ENCODE measurements at places on chromosomes 16 and 17.

- DNase-seq = no peak
Observed at GRCh38 chr16:17076092-17076754, 394.5 kb downstream of the XYLT1 start.

GRCh38 chr17:49434821-49435670 lies 20.4 kb upstream of the PHB1 start:
- peak; percentile 84 for DNase-seq

- DNase-seq = no peak
Observed at GRCh38 chr16:30395992-30396585, 869 bp downstream of the ZNF48 start.

DNA sequence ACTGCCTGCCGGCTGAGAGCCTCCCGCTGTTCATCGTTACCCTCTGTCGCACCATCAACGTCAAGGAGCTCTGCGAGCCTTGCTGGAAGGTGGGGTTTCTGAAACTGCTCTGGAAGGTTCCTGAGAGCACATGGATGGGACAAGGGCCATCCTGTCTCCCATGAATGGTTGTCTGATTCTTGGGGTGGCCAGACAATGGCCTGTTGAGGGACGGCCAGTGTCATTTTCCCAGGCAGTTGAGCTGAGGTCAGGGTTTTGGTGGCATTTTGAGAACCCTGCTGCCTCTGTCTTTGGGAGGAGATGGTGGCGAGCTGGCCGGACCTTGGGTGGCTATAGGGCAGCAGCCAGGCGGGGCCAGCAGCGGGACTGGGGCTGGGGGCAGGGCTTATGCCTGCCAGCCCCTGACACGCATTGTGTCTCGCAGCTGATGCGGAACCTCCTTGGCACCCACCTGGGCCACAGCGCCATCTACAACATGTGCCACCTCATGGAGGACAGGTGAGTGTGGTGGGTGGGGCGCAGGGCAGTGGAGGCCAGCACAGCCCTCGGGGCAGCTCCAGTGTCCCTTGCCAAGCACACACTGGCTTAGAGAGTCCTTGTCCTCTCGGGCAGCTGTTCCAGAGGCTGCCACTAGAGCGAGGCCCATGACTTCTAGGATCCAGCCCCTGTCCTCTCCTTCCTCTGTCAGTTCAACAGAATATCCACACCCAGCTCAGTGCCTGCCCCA lies 9.1 kb downstream of the TSC2 start:
- DNase-seq = no peak

DNA sequence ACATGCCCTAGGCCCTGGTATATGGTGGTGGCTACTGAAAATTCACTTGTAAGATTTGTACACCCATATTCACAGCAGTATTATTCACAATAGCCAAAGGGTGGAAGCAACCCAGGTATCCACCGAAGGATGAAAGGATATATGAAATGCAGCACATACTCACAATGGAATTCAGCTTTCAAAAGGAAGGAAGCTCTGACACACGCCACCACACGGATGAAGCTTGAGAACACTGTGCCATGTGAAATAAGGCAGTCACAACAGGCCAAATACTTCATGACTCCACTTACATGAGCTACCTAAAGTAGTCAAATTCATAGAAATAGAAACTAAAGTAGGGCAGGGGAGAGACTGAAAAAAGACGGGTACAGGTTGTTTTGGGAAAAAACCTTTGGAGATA lies 2.9 kb downstream of the XPO6 start:
- DNase-seq = no peak

DNA sequence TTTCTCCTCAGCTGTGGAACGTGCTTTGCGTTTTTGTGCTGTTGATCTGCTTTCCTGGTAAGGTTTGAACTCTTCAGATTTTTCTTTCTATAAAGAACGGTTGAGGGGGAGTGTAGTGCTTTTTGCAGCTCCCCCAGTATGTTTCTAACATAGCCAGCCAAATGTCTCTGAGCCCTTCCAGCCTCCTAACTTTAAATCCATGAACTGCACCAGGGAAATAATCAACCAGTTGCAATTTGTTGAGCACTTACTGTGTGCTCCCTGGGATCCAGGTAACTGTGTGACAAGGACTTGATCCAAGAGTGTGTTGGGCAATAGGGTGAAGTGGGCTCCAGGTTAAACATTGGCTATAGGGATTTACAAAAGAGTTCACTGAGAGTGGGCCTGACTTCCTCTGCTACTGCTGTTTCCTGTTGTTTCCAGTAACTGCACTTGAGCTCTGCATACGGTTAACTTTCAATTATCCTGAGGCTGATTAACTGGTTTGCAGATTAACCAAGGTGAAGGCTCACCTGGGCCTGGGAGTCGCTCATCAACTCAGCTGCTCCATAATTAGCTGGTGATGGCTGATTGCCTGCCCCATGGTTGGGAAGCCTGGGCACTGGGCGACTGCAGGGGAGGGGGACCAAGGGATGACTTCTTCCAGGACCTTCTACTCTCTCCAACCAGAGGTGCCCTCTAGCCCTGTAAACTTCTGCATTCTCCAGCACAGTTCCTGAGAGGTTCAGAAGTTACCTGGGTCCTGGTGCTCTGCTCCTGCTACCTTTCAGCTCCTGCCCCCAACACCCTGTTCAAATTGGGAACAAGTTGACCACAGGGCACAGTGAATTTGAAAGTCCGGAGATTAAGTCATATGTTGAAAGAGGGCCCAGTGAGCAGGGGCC lies 19.5 kb downstream of the HLF start:
- DNase-seq = no peak

DNA sequence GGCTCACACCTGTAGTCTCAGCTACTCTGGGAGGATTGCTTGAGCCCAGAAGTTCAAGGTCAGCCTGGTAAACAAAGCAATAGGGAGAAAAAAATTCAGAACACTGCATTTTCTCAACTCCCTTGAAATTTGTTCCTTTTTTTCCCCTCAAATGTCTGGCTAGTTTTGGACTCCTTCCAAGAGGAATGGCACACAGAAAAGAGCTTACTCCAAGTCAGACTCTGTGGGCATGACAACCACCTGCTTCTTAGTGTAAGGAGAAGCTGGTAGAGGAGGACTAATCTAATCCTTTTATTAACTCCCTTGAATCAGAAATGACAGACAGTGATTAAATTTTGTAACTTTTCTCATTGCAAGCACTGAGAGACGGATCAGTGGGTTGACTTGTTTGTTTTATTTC lies 27.9 kb upstream of the HYDIN start:
- no peak for DNase-seq

DNA sequence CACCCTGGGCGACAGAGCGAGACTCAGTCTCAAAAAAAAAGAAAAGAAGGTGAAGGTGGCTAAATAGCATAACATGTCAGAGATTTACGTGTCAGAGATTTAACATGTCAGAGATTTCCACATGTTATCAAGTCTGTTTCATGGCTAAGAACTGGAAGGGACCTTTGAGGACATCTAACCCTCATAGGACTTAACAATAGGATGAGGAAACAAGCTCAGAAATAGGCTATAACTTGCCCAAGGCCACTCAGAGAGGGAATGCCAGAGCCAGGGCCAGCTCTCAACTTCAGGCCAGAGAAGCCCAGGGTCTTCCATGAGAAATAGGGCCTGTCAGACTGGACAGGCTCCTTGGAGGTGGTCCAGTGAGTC lies 26.8 kb upstream of the ZNF629 start:
- DNase-seq = no peak

DNA sequence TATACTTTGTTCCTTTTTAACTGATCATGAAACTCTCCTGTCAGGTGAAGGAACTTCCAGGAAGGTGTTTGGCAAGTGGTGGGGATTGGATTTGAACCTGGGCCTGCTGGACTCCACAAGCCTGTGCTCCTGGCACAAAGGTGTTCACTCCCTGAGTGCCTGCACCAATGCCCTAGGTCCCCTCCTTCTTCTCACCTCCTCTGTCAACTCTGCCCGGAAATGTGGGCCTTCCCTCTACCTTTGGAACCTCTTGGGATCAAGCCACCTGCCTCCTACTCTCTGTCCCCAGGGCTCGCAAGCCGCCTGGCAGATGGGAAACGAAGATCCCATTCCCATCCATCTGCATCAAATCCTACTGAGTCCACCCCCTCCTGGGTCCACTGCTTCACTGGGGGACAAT lies 40.0 kb downstream of the RTN4RL1 start:
- DNase-seq = no peak

DNA sequence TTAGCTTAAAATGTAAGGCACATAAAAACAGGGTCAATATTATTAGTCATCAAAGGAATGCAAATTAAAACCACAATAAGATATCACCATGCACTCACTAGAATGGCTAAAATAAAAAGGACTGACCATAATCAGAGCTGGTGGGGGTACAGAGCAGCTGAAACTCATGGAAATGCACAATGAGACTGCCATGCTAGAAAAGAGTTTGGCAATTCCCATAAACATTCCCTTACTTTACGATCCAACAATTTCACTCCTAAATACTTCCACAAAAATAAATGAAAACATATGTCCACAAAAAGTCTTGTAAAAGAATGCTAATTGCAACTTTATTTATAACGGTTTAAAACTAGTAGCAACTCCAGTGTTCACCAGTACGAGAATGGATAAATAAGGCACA lies 36.1 kb upstream of the ERCC4 start:
- DNase-seq = no peak

DNA sequence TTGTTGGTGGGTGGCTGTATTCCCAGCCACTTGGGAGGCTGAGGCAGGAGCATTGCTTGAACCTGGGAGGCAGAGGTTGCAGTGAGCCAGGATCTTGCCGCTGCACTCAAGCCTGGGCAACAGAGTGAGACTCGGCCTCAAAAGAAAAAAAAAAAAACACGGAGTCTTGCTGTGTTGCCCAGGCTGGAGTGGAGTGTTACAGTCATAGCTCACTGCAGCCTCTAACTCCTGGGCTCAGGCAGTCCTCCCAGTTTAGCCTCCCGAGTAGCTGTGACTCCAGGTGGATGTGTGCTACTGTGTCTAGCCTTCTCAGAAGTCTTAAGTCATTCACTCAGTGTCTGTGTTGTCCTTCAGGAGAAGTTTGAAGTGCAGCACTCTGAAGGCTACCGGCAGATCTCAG lies 27.4 kb downstream of the NDE1 start:
- DNase-seq = no peak

DNA sequence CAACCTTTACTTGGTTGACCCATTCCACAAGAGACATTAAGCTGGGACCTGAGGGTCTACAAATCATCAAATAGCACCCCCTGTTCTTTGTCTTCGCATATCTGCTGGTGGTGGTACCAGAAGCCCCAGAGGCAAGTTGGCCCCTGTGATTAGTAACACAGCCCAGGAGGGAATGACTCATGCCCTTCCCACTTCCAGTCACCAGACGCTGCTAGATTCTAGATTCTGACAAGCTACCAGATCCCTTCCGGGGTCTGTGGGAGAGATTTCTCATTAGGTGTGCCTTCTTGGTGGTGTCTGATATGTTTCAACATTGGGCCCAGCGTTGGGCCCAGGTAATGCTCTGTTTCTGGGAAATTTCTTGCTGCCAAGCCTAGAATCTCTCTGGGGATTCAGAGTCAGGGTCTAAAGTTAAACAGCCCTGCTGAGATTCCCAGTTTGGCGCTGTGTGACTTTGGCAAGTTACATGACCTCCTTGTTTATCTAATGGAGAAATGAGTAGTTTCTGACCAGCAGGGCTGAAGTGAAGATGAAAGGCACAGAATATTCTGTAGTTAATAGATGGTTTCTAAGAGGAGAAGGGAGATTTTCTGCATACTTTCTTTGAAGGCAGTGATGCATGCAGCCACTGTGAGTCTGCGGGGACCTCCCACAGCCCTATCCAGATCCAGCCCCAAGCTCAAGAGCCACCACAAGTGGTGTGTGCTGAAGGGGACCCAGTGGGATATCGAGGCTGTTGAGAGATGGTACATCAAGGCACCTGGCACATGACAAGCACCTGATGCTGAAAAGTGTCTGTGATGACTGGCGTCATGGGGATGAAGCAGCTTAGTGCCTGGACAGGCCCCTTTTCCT lies 3.9 kb downstream of the TRPV2 start:
- no peak for DNase-seq

DNA sequence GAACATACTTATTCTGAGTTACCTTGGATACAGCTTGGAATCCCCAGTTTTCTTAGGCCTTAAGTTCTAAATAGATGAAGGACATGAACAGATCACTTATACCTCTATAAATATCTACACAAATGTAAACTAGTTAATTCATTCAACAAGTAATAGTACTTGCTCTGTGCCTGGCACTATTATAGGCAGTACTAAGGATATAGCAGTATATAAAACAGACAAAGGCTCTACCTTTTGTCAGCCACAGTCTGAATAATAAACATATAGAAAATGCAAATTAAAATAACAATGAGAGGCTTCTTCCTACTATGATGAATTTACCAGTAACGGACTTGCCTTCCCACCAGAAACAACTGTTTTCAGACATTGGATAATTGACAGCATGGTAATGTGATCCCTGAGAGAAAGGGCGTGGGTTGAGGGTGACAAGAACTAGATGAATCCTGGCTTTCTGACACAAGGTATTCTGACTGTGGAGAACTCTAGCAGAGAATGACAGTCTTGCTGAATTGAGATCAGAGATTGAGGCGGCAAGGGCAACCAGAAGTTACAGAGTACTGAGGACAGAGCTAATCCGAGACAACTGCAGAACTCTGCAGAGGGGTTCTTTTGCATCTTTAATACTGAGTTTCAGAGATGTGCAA lies 170.5 kb downstream of the TANC2 start:
- DNase-seq = no peak

GRCh38 chr17:43733956-43734355 lies 24.6 kb downstream of the SOST start:
- no peak for DNase-seq

DNA sequence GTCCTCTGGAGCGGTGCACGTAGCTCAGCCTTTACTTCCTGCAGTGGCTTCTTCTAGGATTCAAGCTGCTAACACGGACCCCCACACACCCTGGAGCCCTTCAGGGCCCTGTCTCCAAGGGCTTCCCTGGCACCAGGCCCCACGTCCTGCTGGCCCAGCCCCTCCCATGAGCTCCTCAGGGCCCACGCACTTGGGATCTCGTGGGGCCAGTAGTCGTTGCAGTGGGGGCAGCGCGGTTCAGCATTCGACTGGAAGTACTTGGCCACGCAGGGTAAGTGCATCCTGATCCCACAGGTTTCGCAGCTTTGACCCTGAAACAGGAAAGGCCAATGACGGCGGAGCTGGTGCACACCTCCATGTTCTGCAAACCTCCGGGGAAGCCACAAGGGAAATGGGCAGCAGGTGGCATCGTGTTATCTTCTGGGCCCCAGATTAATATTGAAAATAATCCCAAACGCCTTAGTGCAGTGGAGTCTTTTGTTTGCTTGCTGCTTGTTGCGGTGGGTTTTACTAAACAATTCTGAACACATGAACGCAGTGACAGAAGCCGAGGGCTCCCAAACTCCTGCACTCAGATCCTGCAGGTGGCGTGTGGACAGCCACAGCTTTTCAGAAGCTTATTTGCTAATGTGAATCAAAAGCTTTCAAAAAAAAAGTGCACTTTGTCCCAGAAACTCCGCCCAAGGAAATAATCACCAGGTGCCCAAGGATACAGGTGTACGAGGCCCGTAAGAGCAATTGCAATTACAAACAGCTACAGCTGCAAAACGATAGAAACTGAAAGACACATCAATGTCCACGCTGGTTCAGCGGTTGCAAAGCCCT lies 22.4 kb downstream of the KDM8 start:
- no peak for DNase-seq

DNA sequence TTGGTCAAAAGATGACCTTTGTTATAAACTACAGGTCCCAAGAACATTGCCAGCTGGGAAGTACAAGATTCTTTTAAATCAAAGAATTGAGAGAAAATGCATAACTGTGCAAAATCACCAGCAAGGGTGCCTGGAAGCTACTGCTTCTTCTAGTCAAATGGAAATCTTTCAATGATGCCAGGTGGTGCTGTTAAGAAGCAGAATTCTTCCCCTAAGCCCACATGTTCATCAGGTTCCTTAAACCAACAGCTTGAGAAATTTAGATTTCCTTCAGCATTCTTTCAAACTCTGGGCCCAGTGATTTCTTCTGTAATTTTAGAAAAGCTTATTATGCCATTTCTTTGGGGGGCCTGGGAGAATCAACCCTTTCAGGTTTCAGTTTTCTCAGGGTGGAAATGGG lies 207.8 kb upstream of the WSCD1 start:
- DNase-seq = no peak

All from ecto neural progenitor cell (in vitro differentiated cells).